ENCODE measurements at places on chromosomes 7 and 10. TPM values are rescaled to one million over a fixed set of nuclear protein-coding genes. Genes with fewer than 3 reads are reported as not detected.

- no peak for DNase-seq
Observed at GRCh38 chr7:79461660-79462059, 8.2 kb upstream of the MAGI2 start.

GRCh38 chr10:79145517-79146470 is 77.0 kb downstream of the ZMIZ1 start:
- DNase-seq = no peak

DNA sequence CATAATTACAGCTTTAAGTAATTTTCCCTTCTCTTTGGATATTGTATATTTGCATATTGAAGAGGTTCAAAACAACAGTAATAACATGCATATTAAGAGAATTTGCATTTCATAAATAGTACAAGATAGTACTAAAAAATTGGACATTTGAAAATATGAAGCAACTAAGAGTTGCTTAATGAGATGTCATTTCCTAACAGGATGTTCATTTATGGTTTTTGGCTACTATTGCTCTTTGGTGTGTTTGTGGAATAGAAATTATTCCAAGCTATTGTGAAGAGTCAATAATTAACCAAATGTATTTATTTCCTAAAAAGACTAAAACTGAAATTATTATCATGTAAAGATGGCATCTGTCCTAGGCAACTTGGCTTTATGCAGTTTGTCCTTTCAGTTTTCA is 4.1 kb upstream of the SGCE start:
- DNase-seq = no peak

- DNase-seq = no peak
Observed at GRCh38 chr10:69425511-69426298, 9.0 kb upstream of the TACR2 start.

DNA sequence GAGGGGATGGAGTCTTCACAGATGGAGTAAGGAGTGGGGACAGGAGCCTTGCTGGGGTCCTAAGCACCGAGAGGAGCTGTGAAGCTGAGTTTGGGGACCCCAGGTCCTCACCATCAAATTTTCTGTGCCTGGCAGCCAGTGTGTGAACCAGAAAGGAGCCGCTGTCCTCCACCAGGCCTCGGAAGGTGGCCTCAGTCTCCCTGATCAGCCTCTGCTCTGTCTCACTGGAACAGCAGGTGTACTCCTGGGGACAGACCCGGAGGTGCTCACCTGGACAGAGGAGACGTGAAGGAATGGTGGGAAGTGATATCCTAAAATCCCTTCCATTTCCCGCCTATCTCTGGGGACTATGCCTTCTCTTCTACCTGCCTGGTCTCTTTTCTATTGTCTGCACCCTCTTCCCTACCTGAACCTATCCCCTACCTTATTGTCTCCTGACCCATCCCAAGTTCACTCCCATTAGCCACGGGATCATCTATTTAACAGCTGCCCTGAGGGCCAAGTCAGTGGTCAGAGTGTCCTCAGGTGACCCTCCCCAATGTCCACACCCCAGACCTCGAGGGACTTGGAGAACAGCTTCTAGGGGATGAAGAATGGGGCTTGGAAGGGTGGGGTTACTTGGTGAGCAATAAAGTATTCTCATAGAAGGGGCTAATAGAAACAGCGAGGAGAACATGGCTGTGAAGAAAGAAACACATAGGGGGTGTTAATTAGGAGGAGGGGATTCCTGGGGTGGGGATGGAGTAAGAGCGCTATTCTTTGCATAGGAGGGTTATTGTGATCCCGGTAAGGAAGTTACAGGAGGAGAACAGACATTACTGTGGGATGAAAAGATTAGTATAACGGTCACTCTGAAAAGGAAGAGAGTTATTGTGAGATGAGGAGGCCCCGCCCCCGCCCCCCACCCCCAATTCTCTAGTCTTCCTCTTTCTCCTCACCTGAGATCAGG is 811 bp downstream of the GPC2 start:
- no peak for DNase-seq

DNA sequence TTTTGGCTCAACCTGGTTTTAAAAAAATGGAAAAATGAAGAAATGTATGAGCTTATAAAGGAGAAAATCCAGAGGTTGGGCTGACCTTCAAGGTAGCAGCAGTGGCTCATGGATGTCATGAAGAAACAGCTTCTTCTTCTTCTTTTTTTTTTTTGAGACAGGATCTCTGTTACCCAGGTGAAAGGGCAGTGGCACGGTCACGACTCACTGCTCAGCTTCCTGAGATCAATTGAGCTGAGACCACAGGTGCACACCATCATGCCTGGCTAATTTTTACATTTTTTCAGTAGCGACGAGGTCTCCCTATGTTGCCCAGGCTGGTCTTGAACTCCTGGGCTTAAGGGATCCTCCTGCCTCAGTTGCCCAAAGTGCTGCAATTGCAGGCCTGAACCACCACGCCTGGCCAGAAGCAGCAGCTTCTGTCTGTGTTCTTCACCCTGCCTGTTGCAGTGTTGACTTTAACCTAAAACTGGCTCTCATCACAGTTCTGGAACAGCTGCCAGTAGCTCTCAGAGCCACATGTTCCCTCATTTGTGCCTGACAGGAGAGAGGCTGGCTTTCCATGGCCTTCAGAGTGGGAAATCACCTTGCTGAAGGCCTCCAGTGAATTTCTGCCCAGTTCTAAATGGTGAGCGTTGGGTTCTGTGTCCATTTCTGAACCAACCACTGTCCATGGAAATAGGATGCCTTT is 117.7 kb downstream of the PFKFB3 start:
- DNase-seq = no peak

DNA sequence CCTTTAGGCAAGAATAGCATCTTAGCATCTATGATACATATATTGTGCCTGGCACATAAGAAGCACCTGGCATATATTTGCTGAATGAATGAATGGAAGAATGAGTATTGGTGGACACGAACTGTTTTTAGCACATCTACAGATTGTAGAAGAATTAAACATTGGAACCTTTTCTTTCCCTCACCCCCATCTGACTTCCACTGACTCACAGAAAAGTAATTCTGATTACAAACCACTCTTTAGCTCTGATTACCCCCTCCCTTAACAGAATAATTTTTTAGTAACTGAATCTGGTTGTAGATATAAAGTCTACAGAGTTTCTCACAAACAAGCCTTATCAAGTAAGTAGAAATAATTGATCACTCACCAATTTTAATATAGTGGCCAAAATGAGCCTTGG is 31.9 kb downstream of the SLC26A4 start:
- no peak for DNase-seq

Gene MARVELD1
- total RNA-seq = 6.1 TPM

Gene DOCK4
- 70.9 TPM for total RNA-seq
